ENCODE measurements at places on chromosomes 2 and 18.

- no peak for DNase-seq
These were observed 555.5 kb upstream of the LRRTM4 start for GRCh38 chr2:78077633-78078032.

DNA sequence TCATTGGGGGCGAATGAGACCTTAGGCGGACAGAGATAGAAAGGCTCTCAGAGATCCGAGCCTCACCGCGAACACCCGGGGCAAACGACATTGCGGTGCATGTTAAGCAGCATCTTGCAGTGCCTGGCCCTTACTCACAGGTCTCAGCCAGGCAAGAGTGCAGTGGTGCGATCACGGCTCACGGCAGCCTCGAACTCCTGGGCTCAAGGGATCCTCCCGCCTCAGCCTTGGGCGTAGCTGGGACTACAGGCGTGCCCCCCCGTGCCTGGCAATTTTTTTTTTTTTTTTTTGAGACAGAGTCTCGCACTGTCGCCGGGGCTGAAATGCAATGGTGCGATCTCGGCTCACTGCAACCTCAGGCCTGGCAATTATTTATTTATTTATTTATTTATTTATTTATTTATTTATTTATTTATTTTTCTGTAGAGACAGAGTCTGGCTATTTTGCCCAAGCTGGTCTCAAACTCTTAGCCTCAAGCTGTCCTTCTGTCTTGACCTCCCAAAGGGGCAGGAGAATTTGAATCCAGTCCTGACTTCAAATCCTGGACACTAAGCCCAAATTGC is 1.3 kb downstream of the LAMA3 start:
- no peak for DNase-seq

DNA sequence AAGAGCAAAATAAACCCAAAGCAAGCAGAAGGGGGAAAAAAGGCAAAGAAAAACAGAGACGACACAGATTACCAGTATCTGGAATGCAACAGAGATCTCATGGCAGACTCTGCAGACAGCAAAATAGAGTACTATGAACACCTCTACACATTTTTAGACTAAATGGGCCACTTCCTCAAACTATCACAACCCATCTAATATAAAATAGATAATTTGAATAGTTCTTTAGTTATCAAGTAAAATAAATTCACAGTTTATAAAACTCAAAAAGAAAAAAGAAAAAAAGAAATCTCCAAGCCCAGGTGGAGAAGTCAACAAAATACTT is 16.6 kb downstream of the SESTD1 start:
- DNase-seq: no peak

DNA sequence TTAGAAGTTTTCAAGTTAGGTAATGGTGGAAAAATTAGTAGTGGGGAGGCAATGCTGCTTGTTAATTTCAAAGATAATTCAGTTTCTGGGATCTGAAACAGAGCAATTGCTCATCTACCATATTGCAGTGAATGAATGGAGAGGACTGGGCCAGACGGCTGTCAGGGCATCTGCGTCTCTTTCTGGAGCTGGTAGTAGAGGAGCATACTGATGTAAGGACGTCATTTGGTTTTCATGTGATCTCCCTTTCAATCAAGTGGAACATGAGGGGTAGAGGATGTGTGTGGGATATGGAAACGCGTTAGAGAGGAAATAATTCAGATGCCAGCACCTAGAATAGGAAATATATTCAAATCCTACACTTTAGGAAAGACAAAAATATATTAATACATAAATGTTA is 490.3 kb downstream of the ADCYAP1 start:
- no peak for DNase-seq

GRCh38 chr2:168025487-168026202 is 221.8 kb downstream of the STK39 start:
- no peak for DNase-seq

DNA sequence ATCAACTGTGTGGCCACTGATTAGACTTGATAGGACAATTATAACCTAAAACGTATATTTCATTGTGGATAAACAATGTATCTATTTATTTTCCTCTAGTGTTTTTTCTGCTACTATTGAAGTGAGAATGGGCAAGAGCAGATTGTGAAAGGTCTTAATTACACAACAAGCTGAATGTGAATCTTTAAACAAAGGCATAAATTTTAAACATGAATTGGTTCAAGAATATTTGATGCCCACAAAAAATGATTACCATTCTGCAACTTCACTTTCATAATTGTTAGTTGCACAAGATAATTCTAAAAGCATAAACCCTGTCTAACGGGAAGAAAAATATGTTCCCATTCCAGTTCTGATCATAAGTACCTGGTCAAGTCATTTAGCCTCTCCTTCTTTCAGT is 285.6 kb downstream of the GULP1 start:
- no peak for DNase-seq

- peak; percentile 25 for DNase-seq
These were observed 1.2 kb downstream of the BMPR2 start for GRCh38 chr2:202377207-202377761.

GRCh38 chr2:41414486-41415230 is 633.2 kb upstream of the PKDCC start:
- peak; percentile 43 for DNase-seq

DNA sequence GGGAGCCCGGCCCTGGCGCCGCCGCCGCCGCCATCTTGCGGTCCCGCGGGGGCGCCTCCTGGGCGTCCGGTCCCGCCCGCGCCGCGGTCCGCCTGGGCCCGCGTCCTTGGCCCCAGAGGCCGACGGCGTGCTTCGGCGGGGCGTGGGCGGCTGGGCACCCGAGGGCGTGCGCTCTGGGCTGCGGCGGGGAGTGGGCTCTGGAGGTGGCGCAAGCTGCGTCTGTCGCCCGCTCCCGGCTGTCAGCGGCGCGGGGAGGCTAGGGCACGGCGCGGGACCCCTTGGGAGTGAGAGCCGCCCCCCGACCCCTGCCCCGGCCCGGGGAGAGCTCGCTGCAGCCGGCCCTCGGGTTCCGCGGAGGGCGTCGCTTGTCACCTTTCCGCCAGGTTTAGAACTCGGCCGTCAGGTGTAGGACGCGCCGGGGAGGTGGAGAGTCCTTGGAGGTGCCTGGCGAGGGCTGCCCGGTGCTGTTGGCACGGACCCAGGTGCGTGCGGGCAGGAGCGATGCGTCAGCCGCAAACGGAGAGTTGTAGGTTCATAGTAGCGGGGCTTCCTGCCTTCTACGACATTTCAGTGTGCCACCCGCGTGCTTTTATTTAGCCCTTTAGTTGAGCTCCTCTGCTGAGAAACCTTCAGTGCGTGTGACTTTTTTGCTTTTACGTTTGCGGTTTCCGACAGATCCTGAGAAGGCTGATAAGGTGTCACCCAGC is 921 bp downstream of the VAPA start:
- peak; percentile 39 for DNase-seq

DNA sequence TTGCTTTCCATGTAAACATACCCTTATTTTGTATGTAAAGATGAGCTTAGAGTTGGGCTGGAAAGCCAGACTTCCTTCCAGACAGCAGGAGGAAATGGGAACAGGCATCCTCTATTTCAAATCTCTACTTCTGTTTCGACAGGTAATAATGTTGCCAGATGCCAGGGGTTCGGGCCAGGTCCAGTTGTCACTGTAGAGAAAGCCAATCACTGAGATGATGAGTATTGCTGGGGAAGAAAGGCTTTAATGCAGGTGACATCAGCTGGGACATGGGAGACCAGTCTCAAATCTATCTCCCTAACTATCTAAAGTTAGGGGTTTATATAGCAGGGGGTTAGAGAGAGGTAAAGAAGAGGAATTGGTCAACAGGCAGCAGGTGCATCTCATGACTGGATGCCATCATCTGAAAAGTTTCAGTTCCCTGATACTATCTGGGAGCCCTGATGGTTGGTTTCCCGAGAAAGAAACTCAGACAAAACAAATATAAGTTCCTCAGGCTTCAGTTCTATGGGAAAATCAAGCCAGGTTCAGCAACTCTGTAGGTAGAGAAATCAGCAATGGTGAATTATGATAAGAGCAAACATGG is 9.3 kb upstream of the MTCL1 start:
- no peak for DNase-seq

DNA sequence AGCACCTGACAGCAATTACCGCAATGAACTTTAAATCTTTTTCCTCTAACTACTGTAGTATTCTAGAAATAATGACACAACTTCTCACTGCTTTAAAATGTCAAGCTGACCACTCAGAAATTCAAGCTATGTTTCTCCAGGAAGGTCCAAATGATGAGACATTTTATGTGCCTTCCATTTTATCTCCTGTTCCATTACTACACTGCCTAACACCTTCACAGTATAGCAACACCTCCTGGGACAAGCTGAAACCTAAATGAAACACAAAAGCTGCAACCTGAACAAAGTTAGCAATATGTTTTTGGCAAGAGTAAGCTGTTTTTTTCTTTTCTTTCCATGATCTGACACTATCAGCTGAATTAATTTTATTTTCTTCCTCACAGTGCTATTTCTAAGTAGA is 81.9 kb downstream of the IKZF2 start:
- DNase-seq: no peak

GRCh38 chr2:115574667-115575066 is 1132.2 kb downstream of the DPP10 start:
- DNase-seq: no peak

DNA sequence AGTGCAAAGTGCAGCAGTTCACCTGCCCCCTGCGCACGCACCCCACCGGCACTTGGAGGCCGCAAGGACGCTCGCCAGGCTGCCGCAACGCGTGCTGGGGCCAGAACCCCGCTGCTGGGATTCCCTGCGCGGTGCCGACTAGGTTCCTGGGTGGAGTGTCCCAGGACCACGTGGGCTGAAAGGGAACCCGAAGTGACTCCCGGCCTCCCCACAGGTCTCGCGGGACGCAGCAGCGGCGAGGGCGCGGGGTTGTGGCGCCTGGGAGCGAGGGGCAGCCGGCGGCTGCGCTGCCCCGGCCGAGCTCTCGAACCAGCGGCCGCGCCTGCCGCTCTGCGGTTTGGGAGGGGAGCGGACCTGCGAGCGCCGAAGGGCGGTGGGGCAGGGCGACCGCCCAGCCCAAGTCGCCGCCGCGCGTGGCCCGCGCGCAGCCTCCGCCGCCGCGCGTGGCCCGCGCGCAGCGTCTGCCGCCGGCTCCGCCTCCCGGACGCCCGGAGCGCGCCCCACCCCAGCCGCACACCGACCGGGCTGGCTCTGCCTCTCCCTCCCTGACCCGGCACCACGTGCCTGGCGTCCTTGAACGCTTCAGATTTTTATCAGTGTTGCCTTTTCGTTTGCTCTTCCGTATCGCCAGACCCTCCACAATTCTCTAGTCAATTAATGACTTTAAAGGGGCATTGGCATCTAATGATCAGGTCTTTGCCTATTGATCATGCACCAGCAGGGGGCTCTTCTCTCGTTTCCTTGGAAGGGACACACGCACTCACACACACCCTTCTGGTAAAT is at the start of gene FTCDNL1:
Gene FTCDNL1 (minus strand): TSS at position 475 of the 783 bp plus-strand sequence. CDS start 2,230 bp downstream, outside the sequence.
- peak; percentile 24 for DNase-seq

- no peak for DNase-seq
These were observed 149.1 kb upstream of the GATA6 start for GRCh38 chr18:22020127-22020866.

GRCh38 chr2:239944694-239945551 is 80.2 kb downstream of the NDUFA10 start:
- DNase-seq: peak; percentile 20

DNA sequence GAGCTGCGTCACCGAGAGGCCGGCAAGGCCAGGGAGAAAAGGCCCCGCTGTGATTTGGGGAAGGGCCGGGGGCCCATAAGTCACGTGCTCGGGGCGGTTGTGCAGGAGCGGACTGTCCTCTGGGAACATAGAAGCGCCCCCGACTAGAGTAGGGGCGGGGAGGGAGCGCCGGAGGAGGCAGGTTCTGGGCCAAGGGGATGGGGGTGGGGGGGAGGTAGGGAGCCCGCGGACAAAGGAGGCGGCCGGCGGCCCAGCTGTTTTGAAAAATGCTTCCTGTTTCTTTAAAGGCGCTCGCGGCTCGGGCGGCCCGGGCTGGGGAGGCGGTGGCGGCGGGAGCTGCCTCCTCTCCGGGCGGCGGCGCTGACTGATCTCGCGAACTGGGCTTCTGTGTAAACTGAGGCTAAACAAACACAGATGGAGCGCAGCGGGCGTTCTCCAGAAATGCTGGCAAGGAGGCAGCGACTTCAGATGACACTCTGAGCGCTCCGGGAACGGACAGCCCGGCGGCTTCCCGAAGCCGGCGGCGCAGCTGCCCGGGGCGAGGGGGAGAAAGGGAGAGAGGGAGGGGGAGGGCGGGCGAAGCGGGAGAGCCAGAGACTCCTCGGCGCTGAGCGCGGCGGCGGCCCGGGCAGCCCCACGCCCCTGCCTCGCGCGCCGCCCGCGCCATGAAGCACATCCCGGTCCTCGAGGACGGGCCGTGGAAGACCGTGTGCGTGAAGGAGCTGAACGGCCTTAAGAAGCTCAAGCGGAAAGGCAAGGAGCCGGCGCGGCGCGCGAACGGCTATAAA is at the start of gene ATOH8:
Gene ATOH8 (plus strand): TSS at position 467 of the 788 bp plus-strand sequence. CDS start 199 bp downstream, at position 666.
- DNase-seq: peak; percentile 41

- DNase-seq: no peak
These were observed at the start of gene VAMP5 for GRCh38 chr2:85584354-85584856. Gene VAMP5 (plus strand): TSS chr2:85584431. CDS start chr2:85584491, 60 bp downstream.

GRCh38 chr2:48433682-48434081 is 96.3 kb upstream of the STON1 start:
- no peak for DNase-seq

DNA sequence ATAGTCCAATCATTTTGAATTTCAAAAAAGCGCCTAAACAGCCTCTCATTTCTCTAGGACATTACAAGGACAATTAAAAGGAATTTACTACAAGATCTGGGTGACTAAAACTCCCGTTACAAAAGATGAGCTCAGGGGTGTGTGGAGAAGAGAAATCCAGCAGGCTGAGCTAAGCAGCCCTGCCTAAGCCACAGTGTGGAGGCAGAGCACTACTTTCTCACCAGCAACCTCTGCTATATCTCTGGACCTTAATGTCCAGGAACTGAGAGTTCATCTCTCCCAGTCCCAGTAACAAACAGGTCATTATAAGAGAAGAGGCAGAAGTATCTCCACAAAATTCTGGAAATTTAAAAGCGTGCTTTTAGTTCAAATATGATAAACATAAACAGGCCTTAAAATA is 18.9 kb upstream of the ANKRD62 start:
- no peak for DNase-seq

- DNase-seq: no peak
These were observed 282.1 kb upstream of the TRIB2 start for GRCh38 chr2:12434630-12435098.

DNA sequence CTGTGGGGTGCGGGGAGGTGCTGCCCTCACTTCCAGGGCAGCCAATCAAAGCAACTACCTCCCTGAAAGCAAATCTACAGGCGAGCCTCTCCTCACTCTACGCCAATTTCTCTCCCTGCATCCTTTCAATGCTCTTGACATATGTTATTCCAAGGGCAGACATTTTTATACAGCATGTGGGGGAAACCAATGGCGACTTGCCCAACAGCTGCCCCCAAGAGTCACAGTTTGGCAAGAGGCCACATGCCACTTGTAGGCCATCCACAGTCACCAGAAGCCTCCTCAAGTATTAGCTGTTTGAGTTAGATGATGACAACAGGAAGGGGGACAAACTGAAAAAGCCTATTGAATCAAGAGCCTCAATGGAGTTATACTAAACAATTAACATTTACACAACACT is 114.6 kb downstream of the MYO5B start:
- no peak for DNase-seq

GRCh38 chr2:128644718-128645256 is 326.1 kb upstream of the HS6ST1 start:
- DNase-seq: no peak
